ENCODE measurements at places on chromosomes 13 and 19.

DNA sequence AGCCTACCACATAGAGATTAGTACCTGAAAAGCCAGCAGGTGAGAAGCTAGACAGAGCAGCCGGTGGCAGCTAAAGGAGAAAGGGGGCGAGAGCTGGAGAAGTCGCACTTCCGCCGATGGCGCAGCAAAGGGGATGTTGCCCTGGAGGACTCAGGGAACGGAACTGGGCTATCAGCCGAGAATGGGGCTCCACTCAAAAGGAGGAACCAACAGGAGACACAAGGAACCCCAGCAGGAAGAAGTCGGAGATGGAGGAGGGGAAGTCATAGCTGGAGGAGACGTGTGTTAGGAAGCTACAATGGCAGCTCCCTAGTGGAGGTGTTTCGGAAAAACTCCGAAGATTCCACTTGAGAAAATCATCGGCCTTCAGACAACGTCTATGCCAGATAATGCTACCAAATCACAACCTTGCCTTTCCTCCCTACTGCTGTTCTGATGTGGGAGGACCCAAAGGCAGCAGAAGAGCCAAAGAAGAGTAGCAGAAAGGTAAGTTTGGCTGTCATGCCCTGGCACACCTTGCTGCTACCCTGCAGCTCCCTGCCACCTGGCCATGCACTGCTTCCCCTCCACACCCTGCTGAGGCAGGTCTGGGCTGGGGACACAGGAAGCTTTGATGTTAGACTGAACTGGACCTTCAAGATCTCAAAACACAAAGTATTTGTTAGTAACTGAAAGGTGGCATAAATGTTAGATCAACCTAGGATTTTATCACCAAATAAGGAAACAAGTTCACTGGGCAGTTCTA is 127.9 kb downstream of the DLEU7 start:
- DNase-seq = no peak

DNA sequence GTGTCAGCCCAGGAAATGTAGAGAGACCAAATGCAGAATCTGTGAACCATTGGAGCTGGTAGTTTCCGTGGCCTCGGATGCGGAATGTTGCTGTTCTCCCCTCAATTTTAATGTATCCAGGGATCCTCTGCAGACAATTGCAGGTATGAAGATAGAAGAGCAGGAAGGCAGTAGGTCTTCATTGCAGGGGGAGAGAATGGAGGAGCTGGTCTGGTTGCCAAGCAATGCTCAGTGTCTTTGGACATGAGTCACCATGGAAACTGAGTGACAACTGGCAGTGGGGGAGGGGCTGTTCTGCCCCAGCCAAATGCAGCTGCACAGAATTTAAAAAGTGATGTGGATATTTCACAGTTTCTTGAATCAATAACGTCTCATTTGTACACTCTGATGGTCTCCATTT is 56.1 kb upstream of the ZNF835 start:
- no peak for DNase-seq

DNA sequence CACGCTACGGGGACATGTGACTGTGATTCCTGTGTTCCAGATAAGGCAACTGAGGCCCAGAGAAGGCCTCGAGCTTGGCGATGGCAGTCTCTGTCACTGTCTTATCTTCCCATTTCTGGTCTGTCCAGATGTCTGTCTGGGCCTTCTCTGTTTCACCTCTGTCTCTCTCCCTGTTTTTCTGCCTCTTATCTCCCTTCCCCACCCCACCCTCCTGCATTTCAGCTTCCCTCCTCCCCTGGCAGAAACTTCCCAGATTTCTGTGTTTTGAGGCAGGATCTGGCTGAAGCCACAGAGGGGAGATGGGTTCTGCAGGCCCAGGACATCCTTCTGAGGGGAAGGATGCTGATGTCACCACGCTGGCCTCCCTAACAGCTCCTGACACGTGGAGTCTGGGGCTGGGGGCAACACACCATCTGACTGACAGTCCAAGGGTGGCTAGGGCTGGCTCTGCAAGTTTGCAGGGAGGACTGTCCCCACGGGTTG is 14.4 kb downstream of the PAK4 start:
- no peak for DNase-seq

- DNase-seq = no peak
Observed at GRCh38 chr19:51116736-51117286, 7.9 kb upstream of the SIGLEC9 start.

DNA sequence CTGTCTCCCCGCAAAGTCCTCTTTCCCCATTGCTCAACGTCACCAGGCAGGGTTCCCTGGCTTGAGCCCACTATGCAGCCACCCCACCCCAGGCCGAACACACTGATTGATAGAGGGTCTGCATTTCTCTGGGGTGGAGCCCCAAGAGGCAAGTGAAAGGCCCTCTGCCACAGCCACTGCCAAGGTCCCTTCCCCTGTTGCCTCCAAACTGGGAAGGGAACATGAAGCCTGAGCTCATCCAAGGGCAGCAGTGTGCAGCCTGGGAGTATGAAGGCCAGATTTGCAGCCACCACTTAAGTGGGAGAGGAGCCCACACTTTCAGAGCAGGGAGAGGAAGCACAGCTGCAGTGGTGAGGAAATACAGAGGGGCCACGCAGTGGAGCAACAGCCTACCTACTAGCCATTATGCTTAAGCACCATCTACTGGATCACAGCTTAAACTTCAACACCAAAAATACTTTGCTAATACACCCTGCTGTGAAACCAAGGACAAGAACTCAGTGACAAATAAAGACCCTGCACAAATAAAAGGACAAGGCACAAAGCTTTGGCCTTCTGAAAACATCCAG is 48.6 kb downstream of the UBL3 start:
- no peak for DNase-seq

DNA sequence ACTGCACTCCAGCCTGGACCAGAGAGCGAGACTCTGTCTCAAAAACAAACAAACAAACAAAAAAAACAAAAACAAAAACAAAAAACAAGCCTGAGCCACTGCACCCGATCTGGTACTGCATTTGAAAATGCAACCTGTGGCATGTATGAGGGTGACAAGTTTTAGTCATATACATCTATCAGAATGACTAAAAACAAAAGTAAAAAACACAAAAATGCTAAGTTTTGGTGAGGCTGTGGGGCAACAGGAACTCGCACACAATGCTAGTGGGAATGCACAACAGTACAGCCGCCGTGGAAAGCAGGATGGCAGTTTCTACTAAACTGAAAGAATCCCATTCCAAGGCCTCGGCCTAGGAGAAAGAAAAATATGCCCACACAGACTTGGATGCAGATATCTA is 7.8 kb downstream of the EBPL start:
- no peak for DNase-seq

DNA sequence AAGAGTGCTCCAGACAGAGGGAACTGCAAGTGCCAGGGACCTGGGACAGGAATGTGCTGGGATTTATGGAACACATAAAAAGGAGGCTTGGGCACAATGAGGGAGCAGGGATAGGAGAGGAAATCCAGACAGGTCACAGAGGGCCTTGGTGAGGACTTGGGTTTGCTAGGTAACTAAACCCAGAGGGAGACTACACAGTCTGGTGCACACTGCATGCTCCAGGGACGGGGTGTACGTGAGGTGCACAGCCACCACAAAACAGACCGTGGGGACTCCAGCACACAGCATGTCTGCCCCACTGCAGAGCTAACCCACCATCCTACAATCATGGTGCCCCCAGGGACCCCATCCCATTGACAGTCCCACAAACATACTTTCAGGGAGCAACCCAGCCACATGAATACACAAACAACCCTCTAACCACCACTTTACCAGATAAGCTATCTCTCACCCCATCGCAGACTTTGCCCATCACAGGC is 5.5 kb upstream of the ZFP36 start:
- no peak for DNase-seq

GRCh38 chr13:28329395-28330158 is 165.4 kb downstream of the FLT1 start:
- no peak for DNase-seq

GRCh38 chr19:5147074-5147977 is 178.4 kb downstream of the KDM4B start:
- no peak for DNase-seq

- DNase-seq = no peak
Observed at GRCh38 chr19:27780367-27781075, 1432.4 kb downstream of the UQCRFS1 start.

- DNase-seq = no peak
Observed at GRCh38 chr19:55638864-55639359, 1.9 kb upstream of the ZNF580 start.

GRCh38 chr19:14337510-14337909 is 43.7 kb upstream of the ADGRE5 start:
- no peak for DNase-seq

DNA sequence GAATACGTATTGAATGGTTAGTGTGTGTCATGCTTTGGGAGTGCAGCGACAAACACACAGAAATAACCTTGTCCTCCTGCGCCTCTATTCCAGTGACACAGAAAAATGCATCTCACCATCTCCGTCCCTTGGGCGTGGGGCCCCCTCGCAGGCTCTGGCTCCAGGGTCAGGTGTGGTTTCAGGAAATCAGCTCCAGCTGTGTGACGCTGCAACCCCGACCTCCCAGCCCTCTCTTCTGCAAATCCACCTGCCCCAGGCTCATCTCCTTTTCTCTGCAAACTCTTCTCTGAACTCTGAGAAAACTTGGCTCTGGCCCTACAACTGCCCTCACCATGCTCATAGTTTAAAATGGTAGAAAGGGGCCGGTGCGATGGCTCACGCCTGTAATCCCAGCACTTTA is 51.3 kb upstream of the ZNF536 start:
- DNase-seq = no peak

GRCh38 chr13:20832861-20833260 is 59.1 kb upstream of the EEF1AKMT1 start:
- DNase-seq = no peak
